ENCODE measurements at places on chromosomes 4 and X.

GRCh38 chrX:79147477-79147876 is 3.0 kb downstream of the GPR174 start:
- no peaks in the 10 kb centered on the region for H3K4me1 ChIP-seq
- no peak for DNase-seq
- no peak overlapping the region for H3K27ac ChIP-seq

DNA sequence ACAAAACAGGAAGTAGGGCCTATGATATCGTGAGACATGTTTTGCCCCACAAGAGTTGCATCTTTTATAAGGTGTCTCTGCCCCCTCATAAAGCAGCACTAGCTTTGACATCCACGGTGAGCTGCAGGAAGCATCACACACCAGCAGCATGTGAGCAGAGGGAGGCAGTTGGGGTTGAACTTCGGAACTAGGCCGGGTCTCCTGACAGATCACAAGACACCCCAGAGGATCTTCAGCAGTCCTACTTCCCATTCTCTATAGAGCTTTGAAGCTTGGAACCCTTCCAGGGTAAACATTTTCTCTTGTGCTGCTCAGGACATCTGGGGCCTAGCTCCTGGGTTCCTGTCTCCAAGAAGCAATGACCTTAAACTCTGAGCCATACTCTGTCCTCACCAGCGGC is 27.5 kb downstream of the YY2 start:
- no peaks in the 10 kb centered on the region for H3K4me1 ChIP-seq
- DNase-seq = no peak
- no peaks in the 10 kb centered on the region for H3K27me3 ChIP-seq
- H3K36me3 ChIP-seq = peaks cover 10% of the 10 kb centered on the region
- H3K27ac ChIP-seq = no peak overlapping the region

- DNase-seq = no peak
- H3K4me3 ChIP-seq = no peak overlapping the region
- H3K36me3 ChIP-seq = no peaks in the 10 kb centered on the region
- H3K4me1 ChIP-seq = peaks cover 22% of the 10 kb centered on the region
- H3K27me3 ChIP-seq = no peaks in the 10 kb centered on the region
Measured at GRCh38 chr4:159012381-159012780, 90.5 kb upstream of the RAPGEF2 start.

DNA sequence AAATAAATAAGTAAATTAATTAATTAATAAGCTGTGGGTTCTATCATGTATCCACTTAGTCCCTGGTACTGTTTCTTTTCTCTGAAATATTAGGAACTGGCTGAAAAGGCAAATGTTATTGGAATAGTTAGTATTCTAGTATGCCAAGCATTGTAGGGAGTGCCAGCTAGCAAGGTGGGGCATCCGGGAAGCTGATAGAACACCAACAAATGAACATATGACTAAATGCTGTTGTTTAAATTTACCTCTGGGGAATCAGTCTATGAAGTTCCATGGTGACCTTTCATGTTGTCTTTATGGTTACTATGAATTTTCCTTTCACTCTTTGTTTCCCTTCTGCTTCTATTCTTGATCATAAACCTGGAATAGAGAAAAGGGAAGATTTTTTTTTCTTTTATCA is 32.7 kb downstream of the NUDT6 start:
- no peaks in the 10 kb centered on the region for H3K4me1 ChIP-seq
- no peak overlapping the region for H3K27ac ChIP-seq
- peaks cover 23% of the 10 kb centered on the region for H3K36me3 ChIP-seq
- no peak overlapping the region for H3K4me3 ChIP-seq

GRCh38 chr4:72473434-72473900 is 95.6 kb downstream of the ADAMTS3 start:
- H3K27me3 ChIP-seq = no peaks in the 10 kb centered on the region
- no peak overlapping the region for H3K4me3 ChIP-seq
- H3K27ac ChIP-seq = no peak overlapping the region

GRCh38 chr4:17930256-17930655 is 91.3 kb downstream of the LCORL start:
- H3K27me3 ChIP-seq = no peaks in the 10 kb centered on the region
- H3K36me3 ChIP-seq = no peaks in the 10 kb centered on the region
- no peaks in the 10 kb centered on the region for H3K4me1 ChIP-seq
- DNase-seq = no peak
- H3K27ac ChIP-seq = no peak overlapping the region

DNA sequence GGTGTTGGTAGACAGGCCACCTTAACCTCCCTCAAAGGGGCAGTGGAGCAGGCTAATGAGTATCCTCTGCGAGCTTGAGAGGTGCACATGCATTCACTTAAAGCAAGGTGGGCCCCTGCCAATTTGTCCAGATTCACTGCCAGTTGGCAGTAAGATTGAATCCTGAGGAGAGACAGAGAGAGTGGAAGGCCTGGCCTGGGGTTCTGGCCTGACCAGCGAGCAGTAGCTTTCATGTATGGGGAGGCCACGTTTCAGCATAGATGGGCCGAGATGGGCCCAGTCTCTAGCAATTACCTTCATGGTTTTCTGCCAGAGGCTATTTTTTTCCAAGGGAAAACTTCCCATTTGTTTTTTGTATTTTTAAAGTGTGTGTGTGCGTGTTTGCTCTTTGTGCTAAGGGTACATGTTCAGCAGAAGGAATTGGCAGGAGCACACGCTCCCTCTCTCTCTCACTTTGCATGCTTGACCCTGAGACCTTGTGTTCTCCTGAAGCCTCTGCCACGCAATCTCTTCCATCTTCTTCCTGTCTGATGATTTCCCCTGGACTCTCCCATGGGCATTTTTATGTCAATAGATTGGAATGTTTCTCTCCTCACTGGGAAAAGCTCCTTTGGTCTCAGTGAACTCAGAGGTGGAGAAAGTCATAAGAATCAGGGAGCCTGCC is 215.8 kb upstream of the SFRP2 start:
- no peak overlapping the region for H3K4me3 ChIP-seq
- no peaks in the 10 kb centered on the region for H3K36me3 ChIP-seq
- no peaks in the 10 kb centered on the region for H3K27me3 ChIP-seq
- no peaks in the 10 kb centered on the region for H3K4me1 ChIP-seq
- peak overlapping the region; percentile 49 for H3K27ac ChIP-seq

GRCh38 chrX:20067709-20068561 is 48.8 kb downstream of the MAP7D2 start:
- no peak overlapping the region for H3K27ac ChIP-seq
- H3K27me3 ChIP-seq = no peaks in the 10 kb centered on the region
- peak; percentile 71 for DNase-seq

Measured in lower lobe of right lung (tissue), 2 donors.